ENCODE measurements at places on chromosomes 1 and 21.

DNA sequence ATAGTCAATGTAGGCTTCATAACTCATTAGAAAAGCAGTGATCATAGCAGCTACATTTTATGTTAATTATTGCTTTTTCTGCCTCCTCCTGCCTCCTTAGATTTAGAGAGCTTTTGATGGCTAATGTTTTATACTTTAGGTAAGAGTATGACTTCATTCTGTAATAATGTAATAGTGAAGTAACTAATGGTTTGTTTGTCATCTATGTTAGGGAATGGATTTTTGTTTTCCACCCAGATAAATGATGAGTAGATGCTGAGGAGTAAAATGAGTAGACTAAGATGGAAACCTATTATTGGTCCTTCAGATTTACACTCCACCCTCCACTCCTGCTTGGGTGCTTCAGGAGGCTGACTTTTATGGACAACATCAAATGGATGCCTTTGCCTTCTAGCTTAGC is 170.6 kb downstream of the CTH start:
- no peak for DNase-seq

DNA sequence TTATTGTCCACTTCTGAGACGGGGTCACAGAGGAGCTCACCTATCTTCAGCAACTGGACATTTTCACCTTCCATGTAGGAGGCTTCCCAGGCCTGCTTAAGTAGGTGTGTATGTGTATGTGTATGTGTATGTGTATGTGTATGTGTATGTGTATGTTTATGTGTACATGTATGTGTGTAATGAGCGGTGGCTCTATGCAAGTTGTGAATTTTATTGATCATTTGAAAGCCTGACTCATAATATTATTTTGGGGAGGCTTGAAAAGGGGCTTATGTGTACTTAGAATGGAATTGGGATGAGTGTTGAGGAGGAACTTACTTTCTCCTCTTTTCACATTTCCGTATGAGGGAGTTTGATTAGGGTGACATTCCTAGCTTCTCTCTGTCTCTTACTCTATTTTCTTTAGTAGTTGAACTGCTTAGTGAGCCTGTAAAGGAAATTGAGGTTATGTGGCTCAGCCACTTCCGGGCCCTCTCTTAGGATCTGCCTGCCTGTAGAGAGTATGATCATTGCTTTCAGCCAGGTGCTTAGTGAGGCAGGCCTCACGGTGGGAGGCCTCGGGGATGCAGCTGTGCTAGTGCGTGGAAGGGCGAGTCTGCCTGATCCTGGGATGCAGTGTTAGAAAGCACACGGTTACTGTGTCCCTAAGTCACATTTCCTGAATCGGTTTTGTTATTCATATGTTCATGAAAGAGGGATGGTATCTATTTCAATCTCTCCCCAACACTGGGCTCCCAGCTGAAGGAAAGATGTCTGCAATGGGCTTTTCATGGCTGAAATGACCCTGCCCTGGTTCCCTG is 61.0 kb downstream of the IER5 start:
- DNase-seq = no peak

DNA sequence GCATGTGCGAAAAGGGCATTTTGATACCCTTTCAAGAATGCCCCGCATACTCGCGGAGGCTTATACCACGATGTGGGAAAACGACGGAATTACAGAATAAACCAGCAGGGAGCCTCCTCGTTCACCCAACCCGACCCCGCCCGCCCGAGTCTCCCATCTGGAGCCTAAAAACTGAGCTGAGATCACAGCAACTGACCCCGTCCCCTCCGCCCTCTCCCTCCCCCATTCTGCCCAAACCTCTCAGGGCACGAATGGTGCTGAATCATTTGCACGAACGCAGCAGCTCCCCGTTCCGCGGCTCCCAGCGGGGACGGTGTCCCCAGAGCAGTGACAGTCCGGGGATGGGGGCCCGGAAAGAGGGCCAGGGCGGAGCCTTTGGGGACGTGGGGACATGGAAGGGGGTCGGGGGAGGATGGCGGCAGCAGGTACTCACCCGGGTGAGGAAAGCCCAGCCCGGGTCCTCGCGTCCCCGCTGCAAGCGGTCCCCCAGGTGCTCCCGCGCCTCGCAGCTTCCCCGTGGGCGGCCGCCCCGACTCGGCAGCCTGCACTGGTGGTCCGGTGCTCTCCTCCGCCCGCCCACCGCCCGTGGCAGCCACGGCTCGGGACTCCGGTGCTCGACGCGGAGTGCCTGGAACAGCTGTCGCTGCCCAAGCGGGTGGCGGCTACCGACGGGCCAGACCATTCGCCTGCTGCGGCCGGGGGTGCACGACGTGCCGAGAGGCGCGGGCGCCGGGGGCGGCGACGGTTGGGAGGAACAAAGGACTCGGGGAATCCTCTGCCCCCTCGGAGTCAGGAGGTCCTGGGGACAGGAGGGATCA is at the start of gene TTLL7:
TTLL7 (minus strand) TSS at position 635 of the 818 bp plus-strand sequence. CDS start 46,921 bp downstream, outside the sequence.
- peak; percentile 90 for DNase-seq

DNA sequence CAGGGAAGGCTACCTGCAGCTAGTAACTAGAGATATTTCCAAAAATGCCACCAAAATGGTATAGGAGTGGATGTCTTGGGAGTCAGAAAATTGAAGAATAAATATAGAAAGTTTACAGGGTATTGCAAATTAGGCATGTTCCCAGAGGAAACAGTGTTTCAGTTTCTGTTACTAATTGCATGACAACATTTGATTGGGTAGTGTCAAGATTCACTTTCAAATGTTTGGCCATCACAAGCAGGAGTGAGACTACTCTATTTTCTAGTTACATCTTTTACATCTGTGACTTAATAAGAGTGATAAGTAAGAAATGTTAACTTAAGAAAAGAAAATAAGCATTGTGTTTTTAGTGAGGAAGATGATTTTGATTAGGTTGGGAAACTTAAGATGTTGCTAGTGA is 30.2 kb downstream of the AMY1C start:
- no peak for DNase-seq

DNA sequence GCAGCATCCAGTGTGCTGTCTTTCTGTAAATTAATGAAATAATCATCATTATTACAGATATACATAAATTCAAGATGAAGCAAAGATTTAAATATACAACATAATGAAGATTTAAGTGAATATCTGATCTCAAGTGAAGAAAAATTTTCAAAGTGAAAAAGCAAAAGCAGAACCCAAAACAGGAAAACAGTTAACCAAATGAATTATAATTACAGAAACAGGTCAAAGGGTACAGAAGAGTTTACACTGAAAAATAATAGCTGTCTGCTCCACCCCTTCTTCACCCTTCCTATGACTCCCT is 44.8 kb upstream of the GTF2B start:
- no peak for DNase-seq

DNA sequence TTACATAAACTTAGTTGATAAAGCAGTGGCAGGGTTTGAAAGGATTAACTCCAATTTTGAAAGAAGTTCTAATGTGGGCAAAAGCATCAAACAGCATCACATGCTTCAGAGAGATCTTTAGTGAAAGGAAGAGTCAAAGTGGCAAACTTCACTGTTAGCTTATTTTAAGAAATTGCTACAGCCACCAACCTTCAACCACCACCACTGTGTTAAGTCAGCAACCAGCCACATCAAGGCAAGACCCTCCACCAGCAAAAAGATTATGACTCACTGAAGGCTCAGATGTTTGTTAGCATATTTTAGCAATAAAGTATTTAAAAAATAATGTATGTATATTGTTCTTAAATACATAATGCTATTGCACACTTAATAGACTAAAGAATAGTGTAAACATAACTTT is 21.3 kb upstream of the MAGI3 start:
- no peak for DNase-seq

- no peak for DNase-seq
Observed at GRCh38 chr1:81307786-81308185, 492.9 kb upstream of the ADGRL2 start.

DNA sequence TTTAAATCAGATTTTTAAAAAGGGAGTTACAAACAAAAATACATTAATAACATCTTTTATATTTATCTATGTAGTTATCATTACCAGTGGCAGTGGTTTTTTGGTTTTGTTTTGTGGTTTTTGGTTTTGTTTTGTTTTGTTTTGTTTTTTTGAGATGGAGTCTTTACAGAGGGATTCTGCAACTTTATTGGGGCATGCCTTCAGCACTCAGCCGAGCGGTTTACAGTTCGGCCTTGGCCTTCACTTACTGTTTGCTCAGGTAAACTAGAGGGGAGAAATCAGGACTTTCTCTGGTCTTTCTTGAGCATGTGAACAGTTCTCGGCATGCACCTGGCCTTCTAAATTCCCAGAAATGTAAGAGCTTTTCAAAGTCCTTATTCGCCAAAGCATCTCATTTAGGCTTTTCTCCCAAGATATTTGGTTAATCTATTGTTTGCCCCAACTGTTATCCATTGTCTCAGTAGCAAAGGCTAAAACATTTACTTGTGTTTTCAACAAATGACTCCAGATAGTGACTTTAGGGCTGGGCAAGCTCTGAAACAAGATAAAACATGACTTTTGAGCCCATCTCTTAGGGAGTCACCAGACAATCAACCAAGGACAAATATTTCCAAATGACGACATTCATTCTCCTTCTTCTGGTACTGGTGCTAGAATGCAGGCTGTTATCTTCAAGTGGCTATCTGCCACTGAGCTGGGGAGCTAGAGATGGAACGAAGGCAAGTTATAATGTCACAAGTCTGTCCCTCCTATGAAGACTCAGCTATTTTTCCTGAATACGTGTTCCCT is 48.4 kb upstream of the ADORA3 start:
- no peak for DNase-seq

DNA sequence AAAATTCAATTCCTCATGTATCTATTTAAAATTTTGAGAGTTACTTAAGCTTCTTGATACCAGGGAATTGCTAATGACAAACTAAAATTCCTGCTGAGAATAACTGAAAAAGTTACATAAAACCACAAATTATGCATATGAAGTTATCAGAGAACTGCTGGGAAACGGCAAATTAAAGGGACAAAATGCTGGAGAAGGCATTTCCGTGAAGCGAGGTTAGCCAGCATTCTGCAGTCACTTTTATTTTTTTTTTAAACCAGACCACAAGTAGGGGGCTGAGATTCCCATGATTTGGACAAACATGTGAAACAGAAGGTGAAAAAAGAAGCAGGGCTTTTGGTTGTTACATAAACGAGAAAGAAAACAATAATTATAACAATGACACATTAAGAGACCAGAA is 737.6 kb upstream of the CHRM3 start:
- DNase-seq = no peak

GRCh38 chr21:45442276-45442675 is 37.3 kb downstream of the COL18A1 start:
- DNase-seq = no peak

DNA sequence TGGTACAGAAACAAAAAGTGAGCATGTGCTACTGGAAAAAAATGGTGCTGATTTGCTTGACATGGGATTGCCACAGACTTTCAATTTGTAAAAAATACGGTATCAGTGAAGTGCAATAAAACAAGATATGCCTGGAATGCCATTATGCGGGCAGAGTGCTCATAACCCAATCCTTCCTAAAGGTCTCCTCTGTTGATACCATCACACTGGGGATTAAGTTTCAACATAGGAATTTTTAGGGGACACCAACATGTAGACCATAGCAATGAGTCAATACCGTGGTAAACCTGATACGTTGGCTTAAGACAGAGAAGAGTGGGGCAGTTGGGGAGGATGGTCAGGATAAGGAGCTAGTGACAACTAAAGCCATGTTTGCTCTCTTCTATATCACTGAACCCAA is 20.5 kb downstream of the MX1 start:
- no peak for DNase-seq

DNA sequence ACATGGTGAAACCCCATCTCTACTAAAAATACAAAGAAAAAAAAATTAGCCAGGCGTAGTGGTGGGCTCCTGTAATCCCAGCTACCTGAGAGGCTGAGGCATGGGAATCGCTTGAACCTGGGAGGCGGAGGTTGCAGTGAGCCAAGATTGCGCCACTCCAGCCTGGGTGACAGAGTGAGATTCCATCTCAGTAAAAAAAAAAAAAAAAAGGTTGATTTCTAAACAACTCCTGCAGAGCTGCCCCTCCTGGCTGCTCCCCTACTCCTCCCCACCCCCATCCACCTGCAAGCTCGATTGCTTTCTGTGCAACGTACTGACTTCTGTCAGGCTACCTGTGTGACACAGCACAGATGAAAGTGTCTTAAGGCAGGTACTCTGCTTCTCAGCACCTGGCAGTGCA is 13.3 kb downstream of the ETV3L start:
- no peak for DNase-seq

- no peak for DNase-seq
Observed at GRCh38 chr1:200166411-200166810, 138.9 kb downstream of the NR5A2 start.

- no peak for DNase-seq
Observed at GRCh38 chr1:79679916-79680315, 673.4 kb upstream of the ADGRL4 start.

- DNase-seq = no peak
Observed at GRCh38 chr1:155648207-155649147, 38.5 kb downstream of the MSTO1 start.

DNA sequence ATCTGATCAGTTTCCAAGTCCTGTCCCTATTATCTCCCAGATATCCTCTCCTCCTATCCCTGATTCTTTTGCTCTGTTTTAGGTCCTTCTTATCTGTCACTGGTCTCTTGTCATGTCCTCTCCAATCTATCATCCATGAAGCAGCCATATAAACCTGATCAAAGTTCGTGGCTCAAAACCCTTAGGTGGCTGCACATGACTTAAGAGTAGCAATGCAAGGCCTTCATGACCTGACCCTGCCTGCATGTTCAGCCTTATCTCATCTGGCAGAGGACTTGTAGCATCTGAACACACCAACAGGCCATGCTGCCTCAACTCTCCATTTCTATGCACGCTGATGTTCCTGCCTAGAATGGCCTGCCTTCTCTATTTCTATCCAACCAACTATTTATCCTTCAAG is 65.2 kb downstream of the NOS1AP start:
- no peak for DNase-seq

- no peak for DNase-seq
Observed at GRCh38 chr21:40638466-40639251, 208.3 kb downstream of the DSCAM start.

DNA sequence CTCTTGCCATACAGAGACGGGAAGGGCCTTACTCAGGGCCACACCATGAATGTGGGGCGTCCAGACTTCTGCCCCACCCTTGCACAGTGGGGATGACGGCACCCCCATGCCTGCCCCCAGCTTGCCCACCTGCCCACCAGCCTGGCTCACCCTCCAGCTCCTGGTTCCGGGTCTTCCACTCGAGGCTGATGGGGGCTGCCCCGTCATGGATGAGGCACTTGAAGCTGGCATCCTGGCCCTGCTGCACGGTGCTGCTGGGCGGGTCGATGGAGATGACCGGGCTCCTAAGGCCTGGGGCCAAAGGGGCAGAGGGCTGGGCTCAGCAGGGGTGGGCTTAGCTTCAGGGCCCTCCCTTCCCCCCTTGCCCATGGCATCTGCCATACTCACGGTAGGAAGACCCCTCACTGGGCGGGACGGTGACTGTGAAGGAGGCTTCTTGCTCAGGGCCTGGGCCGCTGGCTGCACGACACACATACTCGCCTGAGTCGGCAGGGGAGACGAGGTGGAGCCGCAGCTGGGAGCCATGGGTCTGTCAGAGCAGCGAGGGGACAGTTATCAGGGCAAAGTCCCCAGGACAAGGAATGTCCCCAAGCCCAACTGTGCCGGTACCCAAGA is 29.9 kb downstream of the LDLRAD2 start:
- DNase-seq = no peak
